ENCODE measurements at places on chromosomes 3 and 15. TPM values are rescaled to one million over a fixed set of nuclear protein-coding genes. Genes with fewer than 3 reads are reported as not detected.
A peak's percentile ranks its signal among the peaks of the same experiment; 100 is the strongest.

GMNC gene
- not detected for total RNA-seq

- no peak for DNase-seq
Measured at GRCh38 chr3:122886251-122886650, 91.4 kb downstream of the SLC49A4 start.

DNA sequence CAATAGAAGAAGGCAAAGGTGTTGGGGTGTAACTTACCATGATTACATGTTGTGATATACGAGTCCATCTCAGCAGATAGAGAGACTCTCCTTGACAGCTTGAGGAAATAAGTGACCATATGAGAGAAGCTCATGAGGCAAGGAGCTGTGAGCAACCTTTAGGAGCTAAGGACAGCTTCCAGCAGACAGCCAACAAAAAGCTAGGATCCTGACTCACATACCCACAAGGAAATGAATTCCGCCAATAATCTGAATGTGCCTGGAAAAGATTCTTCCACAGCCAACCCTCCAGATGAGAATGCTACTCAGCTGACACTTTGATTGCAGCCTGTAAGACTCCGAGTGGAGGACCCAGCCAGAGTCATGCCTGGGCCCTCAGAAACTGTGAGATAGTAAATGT is 339.6 kb upstream of the TPRG1 start:
- no peak for DNase-seq

- no peak for DNase-seq
Measured at GRCh38 chr3:182954553-182955235, 25.6 kb downstream of the DCUN1D1 start.

DNA sequence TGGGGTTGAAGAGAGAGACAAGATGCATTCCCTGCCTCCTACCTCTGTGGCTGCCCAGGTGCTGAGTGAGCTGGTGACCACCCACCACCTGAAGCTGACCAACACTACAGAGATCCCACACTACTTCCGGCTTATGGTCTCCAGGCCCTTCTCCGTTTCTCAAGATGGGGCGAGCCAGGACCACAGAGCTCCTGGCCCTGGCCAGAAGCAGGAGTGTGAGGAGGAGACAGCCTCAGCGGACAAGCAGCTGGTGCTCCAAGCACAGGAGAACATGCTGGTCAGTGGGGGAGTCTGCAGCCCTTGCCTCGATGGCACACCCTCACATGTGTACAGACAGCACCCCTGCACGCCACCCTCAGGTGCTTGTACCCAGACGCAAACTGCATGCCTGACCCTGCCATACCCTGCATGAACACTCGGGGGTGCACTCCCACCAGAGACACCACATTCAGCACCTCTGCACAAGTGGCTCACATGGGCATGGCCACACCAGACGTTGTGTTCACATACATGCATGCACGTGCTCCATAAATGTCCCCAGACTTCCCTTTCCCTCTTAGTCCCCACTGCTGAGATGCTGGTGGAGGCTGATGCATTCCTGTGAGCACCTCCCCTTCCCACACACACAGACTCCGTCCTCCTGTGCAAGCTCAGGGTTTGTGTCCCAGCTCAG is 19.0 kb downstream of the ACAA1 start:
- DNase-seq: peak; percentile 65

DNA sequence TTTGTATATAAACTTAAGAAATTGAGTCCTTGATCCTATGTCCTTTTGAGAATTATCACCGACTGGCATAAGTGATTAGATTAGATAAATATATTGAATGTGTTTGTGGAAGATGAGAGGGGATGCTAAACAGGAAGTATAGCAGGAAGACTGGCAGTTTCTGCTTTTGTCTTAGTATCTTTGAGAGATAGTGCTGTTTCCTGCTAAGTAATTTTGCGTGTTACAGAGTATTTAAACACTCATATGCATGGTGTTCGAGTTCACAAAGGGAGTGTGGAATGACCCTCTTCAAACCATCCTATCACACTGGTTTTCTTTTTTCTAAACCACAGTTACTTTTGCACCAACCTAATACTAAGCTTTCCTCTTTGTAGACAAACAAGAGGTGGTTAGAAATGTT is 106.0 kb downstream of the KLHL25 start:
- no peak for DNase-seq
